Esophagus muscularis mucosa (tissue), 4 donors: ENCODE measurements at places on chromosomes 3 and 15. TPM values are rescaled to one million over a fixed set of nuclear protein-coding genes. Genes with fewer than 3 reads are reported as not detected.

GRCh38 chr3:126926684-126927400 is 56.1 kb upstream of the PLXNA1 start:
- H3K27me3 ChIP-seq, result no peaks in the 10 kb centered on the region
- peak overlapping the region; percentile 40 for H3K27ac ChIP-seq
- DNase-seq, result no peak
- no peaks in the 10 kb centered on the region for H3K36me3 ChIP-seq
- H3K4me1 ChIP-seq, result peaks cover 39% of the 10 kb centered on the region
- H3K4me3 ChIP-seq, result no peak overlapping the region

- H3K27ac ChIP-seq, result no peak overlapping the region
- no peaks in the 10 kb centered on the region for H3K4me1 ChIP-seq
- no peak overlapping the region for H3K4me3 ChIP-seq
- peaks cover 4% of the 10 kb centered on the region for H3K27me3 ChIP-seq
- no peak for DNase-seq
These were observed 68.8 kb downstream of the FOXB1 start for GRCh38 chr15:60072826-60073465.

- peaks cover 23% of the 10 kb centered on the region for H3K36me3 ChIP-seq
- H3K4me3 ChIP-seq, result no peak overlapping the region
- peaks cover 44% of the 10 kb centered on the region for H3K4me1 ChIP-seq
- H3K27me3 ChIP-seq, result no peaks in the 10 kb centered on the region
- H3K27ac ChIP-seq, result no peak overlapping the region
- DNase-seq, result no peak
These were observed 6.1 kb downstream of the ABTB1 start for GRCh38 chr3:127678611-127679533.

- H3K27ac ChIP-seq, result no peak overlapping the region
- H3K4me3 ChIP-seq, result no peak overlapping the region
These were observed 405.5 kb downstream of the SHQ1 start for GRCh38 chr3:72442759-72443158.

DNA sequence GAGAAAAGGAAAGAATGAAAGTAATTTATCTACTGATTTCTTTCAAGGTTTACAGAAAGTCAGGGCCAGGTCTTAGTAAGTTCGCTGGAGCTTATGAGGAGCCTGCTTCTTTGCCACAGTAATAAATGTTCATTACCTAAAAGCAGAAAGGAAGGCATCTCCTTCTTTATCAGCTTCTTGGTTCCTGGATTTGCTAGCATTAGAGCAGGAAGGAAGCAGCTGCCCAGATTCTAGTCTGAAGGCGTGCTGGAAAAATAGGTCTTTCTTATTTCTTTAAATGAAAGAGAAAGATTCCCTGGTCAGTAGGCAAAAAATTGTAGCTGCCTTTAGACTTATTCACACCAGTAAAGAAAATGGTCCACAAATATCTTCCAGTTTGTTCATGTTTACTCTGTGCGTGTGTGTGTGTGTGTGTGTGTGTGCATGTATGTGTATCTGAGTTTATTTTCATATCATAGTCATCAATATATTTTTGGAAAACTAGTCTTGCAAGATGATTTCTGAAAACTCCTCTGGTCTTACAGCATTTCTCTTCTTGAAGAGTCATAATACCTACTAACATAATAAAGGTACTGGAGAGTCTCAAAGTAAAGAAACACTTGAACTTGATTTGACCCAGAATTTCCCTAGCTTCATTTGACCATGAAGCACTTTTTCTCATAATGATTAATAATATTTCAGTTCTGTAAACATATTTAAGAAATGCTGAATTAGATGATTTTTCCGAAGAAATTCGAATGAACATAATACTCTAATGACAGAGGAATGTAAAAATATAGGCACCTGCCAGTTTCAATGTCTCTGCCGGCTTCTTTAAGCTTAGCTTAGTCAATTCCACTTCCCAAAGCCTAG is 255.3 kb upstream of the ZPLD1 start:
- no peak for DNase-seq
- H3K4me3 ChIP-seq, result no peak overlapping the region
- H3K36me3 ChIP-seq, result no peaks in the 10 kb centered on the region
- no peaks in the 10 kb centered on the region for H3K27me3 ChIP-seq
- H3K4me1 ChIP-seq, result peaks cover 33% of the 10 kb centered on the region

GRCh38 chr15:34722439-34722836 is 32.4 kb downstream of the GJD2 start:
- peak overlapping the region; percentile 32 for H3K4me3 ChIP-seq
- no peak for DNase-seq
- no peaks in the 10 kb centered on the region for H3K27me3 ChIP-seq
- H3K36me3 ChIP-seq, result no peaks in the 10 kb centered on the region
- H3K4me1 ChIP-seq, result peaks cover 42% of the 10 kb centered on the region
- H3K27ac ChIP-seq, result peak overlapping the region; percentile 70

- H3K4me1 ChIP-seq, result peaks cover 21% of the 10 kb centered on the region
- no peak for DNase-seq
- no peaks in the 10 kb centered on the region for H3K36me3 ChIP-seq
- no peak overlapping the region for H3K27ac ChIP-seq
- no peak overlapping the region for H3K4me3 ChIP-seq
- H3K27me3 ChIP-seq, result no peaks in the 10 kb centered on the region
These were observed 145.3 kb upstream of the ROPN1 start for GRCh38 chr3:124137216-124137615.

GRCh38 chr3:88336894-88337293 is 187.1 kb downstream of the C3orf38 start:
- no peaks in the 10 kb centered on the region for H3K36me3 ChIP-seq
- no peaks in the 10 kb centered on the region for H3K27me3 ChIP-seq
- H3K4me1 ChIP-seq, result no peaks in the 10 kb centered on the region
- no peak overlapping the region for H3K27ac ChIP-seq

DNA sequence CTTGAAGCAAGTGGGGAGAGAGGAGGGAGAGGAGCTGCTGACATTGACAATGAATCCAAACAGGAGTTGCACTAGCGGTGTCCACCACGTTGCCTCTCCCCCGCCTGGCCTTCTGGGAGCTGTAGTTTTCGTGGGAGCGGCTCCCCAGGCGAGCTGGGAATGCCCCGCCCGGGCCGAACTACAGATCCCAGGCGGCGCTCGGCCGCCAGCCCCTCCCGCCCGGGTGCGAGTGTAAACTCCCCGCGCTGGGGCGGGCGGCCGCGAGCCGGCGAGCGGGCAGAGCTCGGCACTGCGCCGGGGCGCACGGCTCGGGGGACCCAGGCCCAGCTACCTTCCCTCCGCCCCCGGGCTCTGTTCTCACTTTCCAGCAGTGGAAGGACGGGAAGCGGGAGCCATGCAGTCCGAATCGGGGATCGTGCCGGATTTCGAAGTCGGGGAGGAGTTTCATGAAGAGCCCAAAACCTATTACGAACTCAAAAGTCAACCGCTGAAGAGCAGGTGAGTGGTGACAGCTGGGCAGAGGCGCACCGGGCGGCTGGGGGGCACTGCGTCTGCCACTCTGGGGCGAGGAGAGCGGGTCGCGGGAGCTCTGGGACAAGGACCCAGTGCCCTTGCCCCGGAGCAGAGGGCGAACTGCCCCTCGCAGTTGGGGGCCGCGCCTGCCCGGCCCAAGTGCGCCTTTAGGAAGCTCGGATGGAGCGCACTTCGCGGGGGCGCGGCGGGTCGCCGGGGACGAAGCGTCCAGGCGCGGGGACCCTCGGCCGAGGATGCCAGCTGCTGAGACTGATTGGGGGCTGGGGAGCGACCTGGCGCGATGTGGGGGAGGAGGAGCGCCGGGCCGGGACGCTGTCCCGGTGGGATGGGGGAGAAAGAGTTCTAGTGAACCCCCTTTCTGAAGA is at the start of gene MITF:
Gene MITF (plus strand): TSS at position 261 of the 899 bp plus-strand sequence. CDS start 134 bp downstream, at position 395.
- H3K4me3 ChIP-seq, result peak within 1 kb of the TSS; percentile 93
- DNase-seq, result peak; percentile 97
- peak within 1 kb of the TSS; percentile 94 for H3K27ac ChIP-seq
- H3K27me3 ChIP-seq, result no peaks in the 10 kb centered on the region

KLHL24 gene
- total RNA-seq, result 166 TPM

NRG4 gene
- not detected for total RNA-seq

TMEM212 gene
- not detected for total RNA-seq
